Activated CD4-positive, alpha-beta T cell treated with anti-CD3 and anti-CD28 coated beads for 1 hour (primary cell): ENCODE measurements at places on chromosomes 13 and 19.

DNA sequence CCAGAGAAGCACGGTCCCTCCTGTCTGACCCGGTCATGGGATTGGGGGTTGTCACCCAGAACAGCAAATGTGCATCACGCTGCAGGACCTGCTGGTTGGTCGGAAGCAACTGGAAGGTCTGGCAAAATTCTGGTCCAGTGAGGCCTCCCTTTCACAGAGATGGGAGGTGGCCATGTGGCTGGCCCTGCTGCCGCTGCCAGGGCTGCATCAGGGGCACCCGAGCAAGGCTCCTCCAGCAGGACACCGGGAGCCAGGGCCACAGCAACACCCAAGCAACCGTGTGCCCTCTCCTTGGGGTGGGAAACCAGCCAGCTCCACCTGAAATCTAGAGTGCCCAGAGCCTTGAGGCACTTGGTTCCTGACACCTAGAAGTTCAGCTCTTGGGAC, 11.5 kb upstream of the GAS6 start:
- no peak for DNase-seq

DNA sequence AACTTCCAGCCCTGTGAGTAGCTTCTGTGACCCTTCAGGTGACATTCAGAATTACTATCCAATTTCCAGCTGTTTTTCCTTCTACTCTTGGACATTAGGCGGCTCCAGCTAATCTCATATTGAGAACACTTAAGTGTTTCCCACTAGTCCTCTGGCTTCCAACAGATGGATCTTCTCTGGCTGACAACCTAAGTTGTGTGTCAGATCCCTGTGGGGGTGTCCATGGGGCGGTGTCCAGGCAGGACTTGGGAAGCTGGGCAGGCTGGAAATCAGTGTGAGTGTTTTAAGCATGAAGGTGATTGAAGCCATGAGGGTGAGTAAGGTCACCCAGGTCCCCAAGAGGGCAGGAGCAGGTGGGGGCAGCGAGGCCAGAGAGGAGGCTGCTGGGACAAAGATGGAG, 10.1 kb downstream of the CNOT3 start:
- DNase-seq: no peak

GRCh38 chr13:68944272-68944671, 1163.4 kb upstream of the ATXN8OS start:
- DNase-seq: no peak

GRCh38 chr13:109381546-109382180, 404.7 kb downstream of the IRS2 start:
- no peak for DNase-seq

DNA sequence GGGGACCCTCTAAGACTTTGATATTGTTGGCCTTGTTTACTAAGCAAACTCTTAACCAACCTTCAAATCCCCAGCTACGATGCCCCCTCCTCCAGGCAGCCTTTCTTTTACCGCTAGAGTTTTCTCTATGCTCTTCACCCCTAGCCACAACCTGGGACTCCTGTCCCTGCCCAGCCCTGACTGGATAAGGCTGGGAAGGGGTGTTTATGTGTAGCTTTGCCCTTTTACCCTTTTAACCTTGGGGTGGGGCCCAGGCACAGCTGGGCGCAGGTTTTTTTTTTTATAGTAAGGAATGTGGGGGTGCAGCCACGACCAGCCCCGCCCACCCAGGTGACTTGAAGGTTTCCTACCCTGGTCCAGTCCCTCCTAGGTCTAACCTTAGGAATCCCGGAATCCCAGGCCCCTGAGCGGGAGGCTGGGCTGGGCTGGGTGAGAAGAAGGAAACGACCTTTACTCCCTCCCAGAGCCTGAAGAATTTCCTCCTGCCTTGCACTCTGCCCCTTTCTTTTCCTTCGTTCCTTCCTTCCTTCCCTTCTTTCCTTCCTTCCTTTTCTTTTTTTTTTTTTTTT, 12.2 kb downstream of the TJP3 start:
- no peak for DNase-seq

DNA sequence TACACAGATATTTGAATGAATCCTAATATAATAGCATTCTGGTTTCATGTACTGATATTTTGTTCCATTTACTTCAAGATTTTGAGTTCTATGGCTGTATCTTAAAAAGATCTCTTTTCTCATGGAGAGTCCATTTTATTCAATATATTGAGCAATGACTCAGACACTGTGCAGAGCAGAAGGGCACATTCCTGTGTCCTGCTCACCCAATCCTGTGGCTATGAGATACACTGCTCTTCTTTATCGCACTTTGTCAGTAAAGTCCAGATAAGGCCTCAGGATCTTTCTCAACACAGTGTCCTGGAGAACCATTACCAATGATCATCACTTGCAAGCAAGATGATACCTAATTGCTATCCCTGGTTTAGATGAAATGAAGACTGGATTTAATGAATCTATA, 155.0 kb downstream of the CYSLTR2 start:
- no peak for DNase-seq

DNA sequence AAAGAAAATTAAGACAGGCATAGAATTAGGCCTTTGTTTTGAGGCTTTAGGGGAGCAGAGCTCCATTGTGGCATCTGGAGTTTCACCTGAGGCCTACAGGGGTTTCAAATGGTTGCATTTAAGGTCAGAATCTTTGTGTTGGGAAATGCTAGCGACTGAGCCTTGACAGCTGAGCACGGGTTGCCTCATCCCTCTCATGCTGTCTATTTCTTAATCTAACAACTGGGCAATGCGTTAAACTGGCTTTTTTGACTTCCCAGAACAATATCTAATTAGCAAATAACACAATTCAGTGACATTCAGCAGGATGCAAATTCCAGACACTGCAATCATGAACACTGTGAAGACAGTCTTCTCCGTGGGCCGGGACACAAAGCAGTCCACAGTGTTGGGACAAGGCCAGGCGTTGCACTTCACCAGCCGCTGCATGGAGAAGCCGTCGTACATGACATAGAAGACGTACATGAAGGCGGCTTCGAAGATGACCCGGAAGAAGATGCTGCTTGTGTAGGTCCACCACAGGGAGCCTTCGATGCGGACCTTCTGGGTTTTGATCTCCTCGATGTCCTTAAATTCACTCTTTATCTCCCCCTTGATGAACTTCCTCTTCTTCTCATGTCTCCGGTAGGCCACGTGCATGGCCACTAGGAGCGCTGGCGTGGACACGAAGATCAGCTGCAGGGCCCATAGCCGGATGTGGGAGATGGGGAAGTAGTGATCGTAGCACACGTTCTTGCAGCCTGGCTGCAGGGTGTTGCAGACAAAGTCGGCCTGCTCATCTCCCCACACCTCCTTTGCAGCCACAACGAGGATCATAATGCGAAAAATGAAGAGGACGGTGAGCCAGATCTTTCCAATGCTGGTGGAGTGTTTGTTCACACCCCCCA, 3.8 kb downstream of the GJB2 start:
- no peak for DNase-seq

GRCh38 chr19:40778706-40779284, 748 bp downstream of the RAB4B start:
- DNase-seq: no peak

- no peak for DNase-seq
These were observed 27.6 kb downstream of the ELL start for GRCh38 chr19:18494267-18494607.

DNA sequence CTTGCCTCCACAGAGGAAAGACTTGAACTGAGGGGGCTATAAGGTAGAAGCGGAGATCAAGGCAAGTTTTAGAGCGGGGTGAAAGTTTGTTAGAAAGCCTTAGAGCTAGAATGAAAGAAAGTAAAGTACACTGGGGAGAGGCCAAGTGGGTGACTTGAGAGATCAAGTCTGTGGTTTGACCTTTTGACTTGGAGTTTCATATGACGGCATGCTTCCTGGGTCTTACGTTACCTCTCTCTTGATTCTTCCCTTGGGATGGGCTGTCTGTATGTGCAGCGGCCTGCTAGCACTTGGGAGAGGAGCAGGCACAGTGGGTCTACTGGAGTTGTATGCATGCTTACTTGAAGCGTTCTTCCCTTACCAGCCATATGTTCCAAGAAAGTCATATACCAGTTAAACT, 1768.5 kb downstream of the PCDH9 start:
- DNase-seq: no peak

- DNase-seq: no peak
These were observed 22.0 kb upstream of the UBAC2 start for GRCh38 chr13:99178636-99179035.

- DNase-seq: no peak
These were observed 199.4 kb upstream of the IPO5 start for GRCh38 chr13:97753942-97754670.

- DNase-seq: no peak
These were observed 5.1 kb downstream of the COL4A1 start for GRCh38 chr13:110301606-110302553.
